ENCODE measurements at places on chromosomes 7 and 10. TPM values are rescaled to one million over a fixed set of nuclear protein-coding genes. Genes with fewer than 3 reads are reported as not detected.

ZNF239 gene
- total RNA-seq, result 3.3 TPM

SFXN2 gene
- 6.4 TPM for total RNA-seq

CPXM2 gene
- 7.6 TPM for total RNA-seq

EIF5AL1 gene
- 0.14 TPM for total RNA-seq

PRLHR gene
- 0.17 TPM for total RNA-seq

RBM48 gene
- 10.9 TPM for total RNA-seq

GAD2 gene
- not detected for total RNA-seq

SSC4D gene
- 0.40 TPM for total RNA-seq

GPC2 gene
- total RNA-seq, result 5.6 TPM

CRYGN gene
- 0.43 TPM for total RNA-seq

TMEM196 gene
- total RNA-seq, result not detected

UTF1 gene
- not detected for total RNA-seq

IL2RA gene
- total RNA-seq, result 1.4 TPM

CYP3A5 gene
- 223 TPM for total RNA-seq

RNF133 gene
- 1.4 TPM for total RNA-seq

SPDYE11 gene
- not detected for total RNA-seq

SPACDR gene
- total RNA-seq, result 1.2 TPM

BHLHA15 gene
- total RNA-seq, result 3.3 TPM

RASA4B gene
- 24.7 TPM for total RNA-seq
